ENCODE measurements at places on chromosomes 2 and 18.

DNA sequence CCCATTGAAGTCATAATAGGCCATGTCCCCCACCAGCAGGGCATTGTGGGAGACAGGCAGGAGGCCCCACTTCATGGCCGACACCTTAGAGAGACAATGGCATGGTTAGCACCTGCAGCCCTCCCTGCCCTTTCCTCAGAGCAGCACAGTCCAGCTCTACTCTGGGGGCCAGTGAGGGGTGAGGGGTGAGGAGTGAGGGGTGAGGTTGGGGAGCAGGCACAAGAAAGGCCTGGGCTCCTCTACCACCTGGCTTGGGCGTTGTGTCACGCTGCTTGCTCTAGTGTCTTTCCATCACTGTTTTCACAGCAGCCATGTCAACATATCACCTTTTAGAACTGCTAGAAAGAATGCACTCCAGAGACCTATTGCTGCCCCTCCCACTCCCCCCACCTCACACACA, 77.2 kb downstream of the ADD2 start:
- DNase-seq = no peak

DNA sequence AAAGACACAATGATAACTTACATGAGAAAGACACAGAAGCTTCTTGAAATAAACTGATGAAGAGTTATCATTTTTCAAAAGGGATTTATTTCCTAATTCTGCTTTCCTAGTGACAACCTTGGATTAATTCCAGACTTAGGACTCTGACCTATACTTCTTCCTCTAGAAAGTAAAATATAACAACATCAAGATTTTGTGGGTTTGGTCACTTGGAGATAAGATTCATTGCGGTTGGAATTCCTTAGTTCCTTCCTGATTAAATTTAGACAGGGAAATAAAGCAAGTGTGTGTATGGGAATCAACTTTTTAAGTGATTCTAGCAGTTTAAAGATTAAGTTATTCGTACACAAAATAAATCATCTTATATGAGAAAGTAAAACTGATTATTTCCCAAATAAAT, 208.4 kb upstream of the CCDC150 start:
- DNase-seq = no peak

- no peak for DNase-seq
Measured at GRCh38 chr2:226676618-226677017, 123.0 kb downstream of the IRS1 start.

DNA sequence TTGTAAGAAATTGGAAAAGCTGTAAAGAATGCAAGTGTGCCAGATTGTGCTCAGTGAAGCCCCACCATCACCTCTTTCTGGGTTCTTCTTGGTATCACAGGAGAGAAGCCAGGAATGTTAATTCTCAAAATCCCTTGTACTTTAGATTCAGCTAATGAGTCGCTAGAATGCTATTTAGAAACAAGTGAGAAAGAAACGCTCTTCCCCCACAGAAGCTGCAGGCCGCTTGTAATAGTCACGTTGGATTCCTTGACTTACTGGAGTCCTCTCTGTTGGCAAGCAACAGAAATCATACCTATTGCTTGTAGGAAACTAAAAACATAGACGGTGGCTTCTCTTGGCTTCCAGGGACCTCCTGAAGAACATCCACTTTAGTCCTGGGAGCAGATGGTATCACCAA, 375.6 kb upstream of the LRATD1 start:
- DNase-seq = no peak

DNA sequence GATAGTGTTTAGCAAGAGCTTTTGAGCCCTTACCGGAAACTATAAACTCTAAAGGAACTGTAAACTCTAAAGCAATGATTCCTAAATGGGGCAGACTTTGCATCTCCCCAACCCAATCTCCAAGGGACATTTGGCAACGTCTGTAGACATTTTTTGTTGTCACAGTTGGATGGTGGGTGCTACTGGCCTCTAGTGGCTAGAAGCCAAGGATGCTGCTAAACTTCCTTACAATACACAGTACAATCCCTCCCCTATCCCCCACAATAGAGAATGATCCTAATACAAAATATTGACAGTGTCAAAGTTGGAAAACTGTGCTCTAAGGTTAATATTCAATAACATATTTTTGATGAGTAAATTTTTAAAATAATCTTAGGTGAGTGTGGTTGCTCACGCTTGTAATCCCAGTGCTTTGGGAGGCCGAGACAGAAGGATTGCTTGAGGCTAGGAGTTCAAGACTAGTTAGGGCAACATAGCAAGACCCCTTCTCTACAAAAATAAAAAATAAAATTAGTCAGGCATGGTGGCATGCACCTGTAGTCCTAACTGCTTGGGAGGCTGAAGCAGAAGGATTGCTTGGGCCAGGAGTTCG, 66.7 kb downstream of the PTPN4 start:
- peak; percentile 63 for DNase-seq

- DNase-seq = no peak
Measured at GRCh38 chr2:212314680-212315079, 223.9 kb downstream of the ERBB4 start.

GRCh38 chr18:5425721-5426120, 118.1 kb downstream of the EPB41L3 start:
- no peak for DNase-seq

- DNase-seq = no peak
Measured at GRCh38 chr2:47129191-47129706, 25.9 kb downstream of the STPG4 start.
